Mucosa of gallbladder (tissue), 1 donor: ENCODE measurements at places on chromosomes 3 and 15. TPM values are rescaled to one million over a fixed set of nuclear protein-coding genes. Genes with fewer than 3 reads are reported as not detected.

PPM1M gene
- total RNA-seq, result 33.0 TPM

QARS1 gene
- 207 TPM for total RNA-seq

IFRD2 gene
- 74.8 TPM for total RNA-seq

GOLGA8N gene
- total RNA-seq, result 12.2 TPM

LRRC31 gene
- 2.9 TPM for total RNA-seq

FBN1 gene
- 57.6 TPM for total RNA-seq

NLGN1 gene
- 8.8 TPM for total RNA-seq

SH2D7 gene
- total RNA-seq, result 2.3 TPM

GOLGA8J gene
- not detected for total RNA-seq

LINS1 gene
- total RNA-seq, result 9.5 TPM

CTXN2 gene
- 0.06 TPM for total RNA-seq

NR1I2 gene
- total RNA-seq, result 106 TPM

CKMT1B gene
- 52.7 TPM for total RNA-seq

OR5H2 gene
- not detected for total RNA-seq

PRTG gene
- total RNA-seq, result 1.4 TPM

SRGAP3 gene
- 7.8 TPM for total RNA-seq

ALDH1A3 gene
- total RNA-seq, result 2.1 TPM

PHLDB2 gene
- 36.4 TPM for total RNA-seq

CFAP92 gene
- 3.3 TPM for total RNA-seq

LRRK1 gene
- 15.7 TPM for total RNA-seq

TMEM45A gene
- 13.1 TPM for total RNA-seq

AQR gene
- 20.8 TPM for total RNA-seq
